ENCODE measurements at places on chromosomes 5 and 9.

DNA sequence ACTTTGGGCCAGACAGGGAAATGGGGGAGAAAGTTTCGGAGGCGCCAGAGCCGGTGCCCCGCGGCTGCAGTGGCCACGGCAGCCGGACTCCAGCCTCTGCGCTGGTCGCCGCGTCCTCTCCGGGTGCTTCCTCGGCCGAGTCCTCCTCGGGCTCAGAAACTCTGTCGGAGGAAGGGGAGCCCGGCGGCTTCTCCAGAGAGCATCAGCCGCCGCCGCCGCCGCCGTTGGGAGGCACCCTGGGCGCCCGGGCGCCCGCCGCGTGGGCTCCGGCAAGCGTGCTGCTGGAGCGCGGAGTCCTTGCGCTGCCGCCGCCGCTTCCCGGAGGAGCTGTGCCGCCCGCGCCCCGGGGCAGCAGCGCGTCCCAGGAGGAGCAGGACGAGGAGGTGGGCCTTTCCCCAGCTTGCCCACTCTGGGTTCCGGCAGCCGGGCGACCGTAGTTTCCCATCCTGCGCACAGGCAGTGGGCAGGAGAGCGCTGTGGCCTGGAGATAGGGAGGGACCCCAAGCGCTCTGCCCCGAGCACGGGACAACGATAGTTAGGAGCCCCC is 516 bp downstream of the MAST4 start:
- DNase-seq: no peak

GRCh38 chr5:50663636-50664035 is 2.8 kb upstream of the PARP8 start:
- DNase-seq: no peak

- DNase-seq: no peak
Observed at GRCh38 chr5:127006744-127007143, 23.6 kb downstream of the MARCHF3 start.

DNA sequence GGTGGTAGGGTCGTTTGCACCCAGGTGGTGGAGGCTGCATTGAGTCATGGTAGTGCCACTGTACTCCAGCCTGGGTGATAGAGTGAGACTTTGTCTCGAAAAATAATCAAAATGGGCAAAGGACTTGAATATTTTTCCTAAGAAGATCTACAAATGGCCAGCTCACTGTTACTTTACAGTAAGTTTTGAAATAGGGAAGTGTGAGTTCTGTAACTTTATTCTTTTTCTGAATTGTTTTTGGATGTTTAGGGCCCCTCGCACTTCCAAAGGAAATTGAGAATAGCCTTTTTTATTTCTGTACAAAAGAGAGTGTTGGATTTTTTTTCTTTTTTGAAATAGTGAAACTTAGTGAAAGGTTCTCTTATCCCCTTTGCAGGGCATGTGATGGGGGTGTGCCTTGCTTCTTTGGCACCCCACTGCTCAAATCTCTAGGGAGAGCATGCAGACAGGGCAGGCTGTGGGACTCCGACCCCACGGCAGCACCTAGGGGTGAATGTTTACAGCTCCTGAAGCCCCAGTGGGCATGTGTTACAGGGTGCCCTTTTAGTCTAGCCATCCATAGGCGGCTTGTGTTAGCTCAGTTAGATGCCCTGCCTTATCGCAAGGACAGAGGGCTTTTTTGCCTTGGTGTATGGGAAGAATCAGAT is 33.3 kb downstream of the GPBP1 start:
- DNase-seq: no peak

DNA sequence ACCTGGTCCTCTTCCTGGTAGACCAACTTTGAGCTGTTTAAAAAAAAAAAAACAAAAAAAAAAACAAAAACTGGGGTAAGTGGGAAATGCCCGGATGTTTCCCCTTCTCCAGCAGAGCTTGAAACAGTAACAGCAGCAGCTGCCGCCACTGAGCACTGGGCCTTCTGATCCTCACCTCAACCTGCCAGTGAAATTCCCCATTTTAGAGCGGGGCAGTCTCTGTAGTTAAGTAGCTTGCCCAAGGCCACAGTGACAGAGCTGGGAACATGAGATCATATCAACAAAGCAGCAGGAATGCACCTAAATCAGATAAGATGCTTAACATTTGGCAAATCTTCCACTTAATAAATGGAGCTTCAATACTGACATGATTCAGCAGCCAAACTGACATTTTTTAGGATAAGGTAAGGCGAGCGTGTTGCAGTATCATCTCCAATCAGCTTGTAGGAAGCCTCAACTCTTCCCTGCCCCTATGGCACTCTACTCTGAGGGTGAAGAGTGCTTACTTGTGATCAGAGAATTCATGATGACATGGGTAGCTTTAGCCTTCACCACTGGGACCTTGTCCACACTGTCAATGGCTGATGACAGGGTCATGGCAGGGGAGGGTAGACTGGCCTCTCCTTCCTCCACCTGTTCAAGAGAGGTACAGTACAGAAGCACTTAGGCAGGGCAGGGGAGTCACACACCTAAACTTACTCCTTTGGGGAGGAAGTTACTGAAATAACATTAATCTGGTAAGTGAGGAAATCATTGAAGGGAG is 9.3 kb downstream of the KIAA1191 start:
- DNase-seq: no peak

GRCh38 chr5:31119938-31120641 is 73.4 kb upstream of the CDH6 start:
- no peak for DNase-seq

DNA sequence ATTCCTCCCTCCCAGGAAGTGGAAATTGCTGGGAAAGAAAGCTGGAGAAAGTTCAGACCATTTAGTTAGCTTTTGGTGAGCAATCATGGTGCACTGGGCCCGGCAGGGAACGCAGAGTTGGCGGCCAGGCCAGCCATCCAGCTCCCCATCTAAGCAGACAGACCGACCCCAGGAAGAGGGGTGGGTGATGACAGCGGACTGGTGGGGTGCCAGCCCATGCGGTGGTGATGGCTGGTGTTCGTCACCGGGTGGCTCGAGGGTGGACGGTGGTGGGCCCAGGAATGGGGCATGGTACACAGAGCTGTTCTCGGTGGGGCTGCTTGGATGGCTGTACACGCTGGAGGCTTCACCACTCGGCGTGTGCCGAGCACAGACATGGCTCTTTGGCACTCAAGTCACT is 85.6 kb upstream of the ARAP3 start:
- DNase-seq: no peak

- DNase-seq: no peak
Observed at GRCh38 chr5:22614486-22615094, 238.6 kb downstream of the CDH12 start.
